Naive thymus-derived CD8-positive, alpha-beta T cell (primary cell): ENCODE measurements at places on chromosomes 3 and 15.

DNA sequence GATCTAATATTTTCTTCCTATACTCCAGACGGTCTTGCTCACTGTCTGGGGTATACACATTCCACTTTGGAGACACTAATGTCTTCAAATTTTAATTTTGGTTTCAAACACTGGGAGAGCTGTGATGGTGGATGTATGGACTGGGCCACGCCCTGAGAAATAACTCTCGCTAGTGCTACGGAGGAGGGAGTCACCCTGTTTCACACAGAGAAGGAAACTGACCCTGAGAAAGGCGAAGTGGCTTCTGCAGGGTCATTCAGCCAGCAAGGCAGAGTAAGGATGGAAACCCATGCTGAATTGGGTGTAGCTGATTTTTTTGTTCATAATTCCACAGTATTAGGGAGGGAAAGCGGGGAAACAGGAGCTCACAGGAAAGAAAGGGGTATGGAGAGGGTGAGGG is 8.6 kb upstream of the SKIC8 start:
- H3K4me3 ChIP-seq = no peak overlapping the region
- H3K27ac ChIP-seq = no peak overlapping the region
- DNase-seq = no peak
- H3K4me1 ChIP-seq = no peaks in the 10 kb centered on the region
- H3K27me3 ChIP-seq = peaks cover 20% of the 10 kb centered on the region

- no peaks in the 10 kb centered on the region for H3K27me3 ChIP-seq
- no peak overlapping the region for H3K27ac ChIP-seq
- DNase-seq = no peak
- no peaks in the 10 kb centered on the region for H3K4me1 ChIP-seq
- H3K4me3 ChIP-seq = no peak overlapping the region
Observed at GRCh38 chr3:152047465-152047864, 174.0 kb downstream of the SUCNR1 start.

DNA sequence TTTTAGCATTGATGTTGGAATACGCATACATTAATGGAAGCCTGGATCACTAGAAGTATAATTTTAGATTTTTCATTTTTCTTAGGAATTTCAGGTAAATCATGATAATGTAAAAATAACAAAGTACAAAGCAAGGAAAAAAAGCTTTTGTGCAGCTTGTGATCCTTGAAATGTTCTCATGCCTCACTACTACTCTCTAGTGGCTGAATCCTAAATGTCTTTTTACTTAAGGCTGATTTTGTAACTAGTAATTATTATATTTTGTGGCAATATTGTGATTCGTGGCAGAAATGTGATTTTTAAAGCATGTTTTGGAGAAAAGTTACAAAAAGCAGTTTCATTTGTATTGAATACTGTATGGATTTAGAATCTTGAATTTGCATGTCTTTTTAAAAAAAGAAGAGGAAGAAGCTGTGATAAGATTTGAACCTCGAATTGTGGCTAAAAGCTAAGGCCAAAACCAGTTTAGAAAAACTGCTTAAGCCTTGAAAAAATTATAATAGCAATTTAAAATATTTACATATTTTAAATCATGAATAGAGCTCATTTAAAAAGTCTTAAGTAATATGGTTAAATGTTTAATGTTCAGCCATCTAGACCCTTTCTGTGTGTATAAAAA is 39.0 kb downstream of the U2SURP start:
- no peaks in the 10 kb centered on the region for H3K27me3 ChIP-seq
- H3K27ac ChIP-seq = no peak overlapping the region
- peak; percentile 3 for DNase-seq

DNA sequence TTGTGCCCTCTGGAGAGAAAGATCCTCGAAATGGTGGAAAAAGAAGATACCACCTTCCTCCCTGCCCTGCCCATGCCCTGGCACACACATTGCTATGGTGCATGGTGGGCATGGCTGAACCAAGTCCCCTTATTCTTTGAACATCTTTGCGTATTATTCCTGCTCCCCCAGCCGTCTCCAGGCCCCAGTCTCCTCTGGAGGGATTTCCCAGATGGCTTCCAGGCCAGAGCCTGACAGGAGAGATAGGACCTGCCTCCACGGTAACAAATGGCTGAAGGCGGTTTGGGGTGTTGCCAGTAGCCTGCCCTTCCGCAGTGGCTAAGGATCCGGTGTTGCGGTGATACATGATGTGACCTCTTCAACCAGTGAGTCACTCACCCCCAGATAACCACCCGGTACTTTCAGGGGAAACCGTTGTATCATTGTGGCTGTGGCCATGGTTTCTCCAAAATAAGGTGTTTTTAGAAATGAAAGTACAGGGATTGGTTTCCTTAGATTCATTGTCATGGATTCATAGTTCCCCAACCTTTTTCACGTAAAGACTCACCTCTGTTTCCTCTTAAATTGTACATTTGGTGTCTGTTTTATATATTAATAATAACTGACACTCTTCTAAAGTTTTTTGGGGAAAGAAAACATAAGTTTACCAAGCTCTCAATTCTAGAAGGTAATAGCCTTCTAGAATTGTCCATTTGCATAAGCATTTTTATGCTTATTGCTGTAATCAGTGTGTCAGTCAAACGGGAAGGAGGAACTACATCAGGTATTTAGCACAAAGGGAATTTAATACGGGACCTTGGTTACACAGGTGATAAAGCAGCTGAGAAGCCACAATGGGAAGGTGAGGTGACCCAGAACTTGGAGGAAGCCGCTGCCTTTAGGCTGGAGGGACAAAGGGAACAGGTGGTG is 25.9 kb downstream of the SMAD3 start:
- peaks cover 13% of the 10 kb centered on the region for H3K4me1 ChIP-seq
- no peak overlapping the region for H3K27ac ChIP-seq
- H3K36me3 ChIP-seq = no peaks in the 10 kb centered on the region
- H3K27me3 ChIP-seq = peaks cover 3% of the 10 kb centered on the region
- no peak overlapping the region for H3K4me3 ChIP-seq
- DNase-seq = no peak

DNA sequence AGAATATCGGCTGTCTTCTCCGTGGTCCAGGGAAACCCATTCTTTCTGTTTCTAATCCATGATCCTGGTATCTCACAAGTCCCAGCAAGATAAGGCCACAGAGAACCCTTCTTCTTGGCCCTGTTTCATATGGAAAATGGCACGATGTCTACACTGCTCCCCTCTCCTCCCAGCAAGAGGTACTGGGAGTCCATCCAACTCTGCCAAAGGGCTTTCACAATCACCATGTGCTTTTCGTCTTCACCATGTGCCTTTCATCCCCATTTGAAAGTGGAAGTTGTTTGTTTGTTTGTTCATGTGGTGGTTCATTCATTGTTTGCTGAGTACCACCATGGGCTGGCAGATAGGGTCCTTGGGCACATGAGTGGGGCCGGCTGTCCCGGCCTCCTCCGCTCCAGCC is 5.5 kb downstream of the ITIH3 start:
- no peak for DNase-seq
- no peak overlapping the region for H3K27ac ChIP-seq
- H3K27me3 ChIP-seq = peaks cover 5% of the 10 kb centered on the region
- H3K4me3 ChIP-seq = no peak overlapping the region

GRCh38 chr15:64547275-64547674 is 86.9 kb downstream of the ZNF609 start:
- H3K4me1 ChIP-seq = peaks cover 35% of the 10 kb centered on the region
- H3K36me3 ChIP-seq = peaks cover 34% of the 10 kb centered on the region
- DNase-seq = no peak
- H3K4me3 ChIP-seq = peak overlapping the region; percentile 26
- H3K27ac ChIP-seq = no peak overlapping the region
